ENCODE measurements at places on chromosomes 5 and 9.

DNA sequence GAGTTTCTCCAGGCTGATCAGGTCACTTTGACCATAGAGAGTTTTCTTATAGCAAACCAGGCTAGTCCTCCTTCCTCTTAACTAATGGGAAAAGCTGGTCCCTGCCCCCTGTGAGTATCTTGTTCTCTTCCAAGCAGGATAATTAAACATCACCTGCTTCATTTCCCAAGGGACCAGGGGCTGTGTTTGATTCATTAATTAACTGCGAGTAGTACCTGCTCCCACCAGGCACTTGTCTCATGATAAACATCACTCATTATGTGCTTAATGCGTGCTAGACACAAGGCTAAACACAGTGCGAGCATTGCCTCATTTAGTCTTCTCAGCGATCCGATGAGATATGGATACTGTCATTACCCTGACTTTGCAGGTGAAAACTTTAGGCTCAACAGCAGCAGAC lies 1.7 kb upstream of the FAM163B start:
- DNase-seq: no peak

GRCh38 chr5:35815089-35815936 lies 41.4 kb upstream of the IL7R start:
- DNase-seq: no peak

GRCh38 chr5:87233143-87233542 lies 34.5 kb upstream of the RASA1 start:
- no peak for DNase-seq

GRCh38 chr9:32603914-32604852 lies 31.2 kb upstream of the NDUFB6 start:
- DNase-seq: no peak

DNA sequence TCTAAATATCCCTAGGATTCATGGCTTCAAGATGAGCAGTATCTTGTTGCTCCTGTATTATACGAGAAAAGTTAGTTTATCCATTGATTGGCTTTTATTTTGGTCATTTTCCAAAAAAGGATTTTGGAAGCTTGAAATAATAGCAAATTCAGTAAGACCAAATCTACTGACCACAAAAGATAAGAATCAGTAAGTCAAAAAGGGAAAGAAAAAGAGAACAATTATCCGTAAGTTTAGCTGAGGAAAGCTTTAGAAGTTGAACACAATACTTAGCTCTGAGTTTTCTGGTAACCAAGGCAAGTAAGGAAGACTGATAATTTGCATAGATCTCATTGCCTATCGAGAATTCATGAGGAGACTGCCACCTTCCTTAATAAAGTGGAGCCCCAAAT lies 9.1 kb downstream of the TGFBR1 start:
- no peak for DNase-seq

- peak; percentile 14 for DNase-seq
These were observed 982 bp downstream of the EPB41L4A start for GRCh38 chr5:112417931-112418658.

GRCh38 chr5:177300236-177300880 lies 3.2 kb downstream of the RAB24 start:
- DNase-seq: no peak

GRCh38 chr9:136403538-136403914 lies 3.6 kb upstream of the SNAPC4 start:
- no peak for DNase-seq

DNA sequence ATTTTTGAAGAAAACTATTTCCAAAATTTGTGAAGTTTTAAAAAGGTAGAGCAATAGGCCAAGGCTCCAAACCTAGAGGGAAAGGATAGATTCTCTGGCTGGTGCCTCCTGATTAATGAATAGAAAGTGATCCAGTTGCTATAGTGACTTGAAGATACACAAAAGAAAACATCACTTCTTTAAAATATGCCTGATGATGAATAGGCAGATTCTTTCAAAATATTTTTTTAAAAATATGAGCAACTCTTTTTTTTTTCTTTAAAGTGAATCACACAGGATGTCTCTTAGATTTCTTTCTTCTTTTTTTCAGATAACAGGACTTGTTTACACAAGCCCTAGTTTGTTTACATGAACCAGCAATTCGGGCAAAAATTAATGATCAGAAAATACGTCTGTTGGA lies 124.4 kb downstream of the RFK start:
- DNase-seq: no peak

DNA sequence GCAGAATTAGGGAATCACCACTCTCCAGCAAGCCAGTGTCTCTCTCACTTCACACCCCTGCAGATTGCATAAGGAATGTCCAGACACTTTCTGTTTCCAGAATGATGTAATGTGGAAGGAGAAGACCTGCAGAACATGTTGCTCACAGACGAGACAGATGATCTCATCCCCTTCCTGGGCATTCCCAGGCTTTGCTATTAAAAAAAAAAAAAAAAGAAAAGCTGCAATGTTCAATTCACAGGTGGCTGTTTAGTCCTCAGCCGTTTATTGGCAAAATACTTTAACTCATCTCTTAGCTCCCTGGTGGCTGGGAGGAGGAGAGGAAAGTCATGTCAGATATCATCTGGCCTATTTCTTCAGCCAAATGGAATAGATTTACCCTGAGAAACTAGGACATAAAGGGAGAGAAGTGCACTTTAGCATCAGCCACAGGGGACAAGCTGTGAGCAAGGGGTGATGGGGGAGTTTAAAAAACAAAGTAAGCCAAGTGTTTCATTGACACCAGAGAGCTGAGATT lies 95.9 kb upstream of the TNC start:
- no peak for DNase-seq

DNA sequence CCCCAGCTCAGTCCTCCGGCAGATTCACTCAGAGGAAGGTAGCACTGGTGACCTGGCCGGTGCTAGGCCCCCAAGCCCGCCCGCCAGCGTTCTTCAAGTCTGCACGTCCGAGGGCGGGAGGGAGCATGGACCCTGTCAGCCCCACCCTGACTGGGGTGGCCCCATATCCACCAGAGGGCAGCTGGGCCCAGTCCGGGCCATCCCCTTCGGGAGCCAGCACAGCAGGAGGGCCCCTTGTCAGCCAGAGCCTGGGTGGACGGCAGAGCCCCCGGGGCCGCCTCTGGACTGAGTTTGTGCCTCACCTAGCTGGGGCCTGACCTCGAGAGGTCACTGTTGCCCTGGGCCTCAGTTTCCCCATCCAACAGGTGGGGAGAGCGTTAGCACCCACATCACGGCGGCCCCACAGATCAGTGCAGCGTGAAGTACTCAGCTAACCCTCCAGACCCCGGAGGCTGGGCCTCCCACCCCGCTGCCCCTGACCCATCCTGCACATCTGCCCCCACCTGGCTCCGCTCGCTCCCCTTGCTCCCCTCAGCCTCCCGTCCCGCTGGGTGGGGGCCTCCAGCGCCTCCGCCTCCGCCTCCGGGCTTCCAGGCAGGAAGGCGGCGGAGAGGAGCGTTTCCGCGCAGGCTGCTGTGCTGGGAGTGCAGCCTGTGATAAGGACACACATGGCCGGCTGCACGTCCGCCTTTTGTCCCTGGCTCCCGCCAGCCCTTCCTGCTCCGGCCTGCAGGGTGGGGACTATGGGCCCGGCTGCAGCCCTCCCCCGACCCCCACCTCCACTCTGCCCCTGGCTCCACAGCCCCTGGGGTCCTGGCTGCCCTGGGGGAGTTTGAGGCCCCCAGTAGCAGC lies 16.6 kb upstream of the EGFL7 start:
- no peak for DNase-seq

- DNase-seq: no peak
These were observed 355.9 kb downstream of the RAB3C start for GRCh38 chr5:58938563-58939424.

DNA sequence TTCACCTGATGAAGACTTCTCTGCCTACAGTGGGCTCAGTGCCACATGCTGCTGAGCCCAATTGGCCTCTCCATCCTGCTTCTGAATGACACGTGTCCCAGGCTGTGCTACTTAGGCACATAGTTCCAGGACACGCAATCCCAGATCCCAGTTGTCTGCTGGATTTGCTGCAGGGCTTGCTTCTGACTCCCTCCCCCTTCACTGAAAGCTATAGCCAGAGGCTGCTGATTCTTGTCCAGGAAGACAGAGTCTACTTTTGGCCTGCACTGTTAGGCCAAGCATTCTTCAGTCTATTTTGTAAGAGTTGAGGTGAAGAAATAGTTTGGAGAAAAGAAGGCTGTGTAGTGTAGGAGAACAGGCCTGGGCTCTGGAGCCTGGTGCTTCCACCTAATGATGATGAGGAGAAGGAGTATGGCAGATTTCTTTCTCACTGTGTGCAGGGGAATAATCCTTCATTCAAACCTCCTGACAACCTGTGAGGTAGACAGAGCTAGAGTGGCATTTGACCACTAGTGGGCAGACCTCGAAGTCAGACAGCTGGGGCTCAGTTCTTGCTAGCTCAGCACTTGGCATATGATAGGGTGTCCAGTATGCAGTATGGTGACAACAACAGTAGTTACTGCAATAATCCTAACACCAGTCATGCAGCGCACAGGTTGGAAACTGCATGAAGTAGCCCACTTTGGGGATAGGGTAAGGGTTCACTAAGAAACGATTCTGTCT lies 19.5 kb upstream of the ASPN start:
- no peak for DNase-seq

- DNase-seq: no peak
These were observed at the start of gene BNC2 for GRCh38 chr9:16870596-16871335. TSS of gene BNC2 (minus strand) at chr9:16870670. CDS start at chr9:16870648, 22 bp downstream.

- DNase-seq: no peak
These were observed 126.5 kb downstream of the MYO10 start for GRCh38 chr5:16809395-16810207.

DNA sequence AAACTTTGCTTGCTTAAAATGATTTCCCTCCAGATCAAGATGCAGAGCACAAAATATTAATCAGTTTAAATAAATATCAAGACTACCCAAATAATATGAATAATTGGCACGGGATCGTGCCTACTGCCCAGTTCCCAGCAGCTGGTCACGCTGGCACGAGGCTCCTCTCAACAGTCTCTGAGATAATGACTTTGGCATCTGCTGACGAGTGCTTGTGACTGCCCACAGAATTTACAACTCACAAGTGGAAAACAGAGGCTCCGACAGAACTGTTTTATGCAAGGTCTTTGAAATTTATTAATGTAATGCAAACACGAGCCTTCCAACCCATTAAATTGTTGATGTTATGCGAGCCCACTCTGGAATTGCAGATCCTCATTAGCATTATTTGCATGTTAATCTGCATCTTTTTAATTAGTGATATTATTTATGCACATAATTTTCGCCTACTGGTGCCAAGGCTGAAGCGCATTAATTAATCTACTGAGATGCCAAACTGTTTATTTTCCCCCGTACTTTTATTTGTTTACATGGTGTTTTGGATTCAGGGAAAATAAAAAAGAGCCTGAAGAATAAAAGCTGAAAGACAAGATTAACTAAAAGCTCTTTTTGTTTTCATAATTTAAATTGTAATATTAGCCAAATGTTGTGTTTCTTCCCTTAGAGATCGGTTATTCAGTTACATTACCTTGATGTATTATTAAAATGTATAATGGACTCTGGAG lies 369.3 kb upstream of the IRX1 start:
- DNase-seq: no peak

GRCh38 chr5:139748505-139748826 lies 47.1 kb upstream of the PSD2 start:
- DNase-seq: no peak

DNA sequence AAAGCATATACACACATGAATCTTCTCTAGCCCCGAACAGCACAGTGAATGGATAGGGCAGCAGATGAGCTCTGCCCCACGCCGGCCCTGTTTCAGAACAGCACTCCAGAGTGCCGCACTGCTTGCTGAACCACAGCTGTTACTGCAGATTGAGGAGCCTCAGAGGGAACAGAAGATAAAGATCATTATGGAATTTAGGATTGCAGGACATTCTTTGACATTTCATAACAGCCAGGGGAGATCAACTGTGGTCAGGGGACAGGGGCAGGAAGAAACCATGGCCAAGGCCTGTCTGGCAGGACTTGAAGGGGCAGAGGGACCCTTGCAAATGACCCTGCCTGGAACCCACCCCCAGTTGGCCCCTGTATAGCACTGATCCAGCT lies 20.6 kb downstream of the IRF1 start:
- no peak for DNase-seq

DNA sequence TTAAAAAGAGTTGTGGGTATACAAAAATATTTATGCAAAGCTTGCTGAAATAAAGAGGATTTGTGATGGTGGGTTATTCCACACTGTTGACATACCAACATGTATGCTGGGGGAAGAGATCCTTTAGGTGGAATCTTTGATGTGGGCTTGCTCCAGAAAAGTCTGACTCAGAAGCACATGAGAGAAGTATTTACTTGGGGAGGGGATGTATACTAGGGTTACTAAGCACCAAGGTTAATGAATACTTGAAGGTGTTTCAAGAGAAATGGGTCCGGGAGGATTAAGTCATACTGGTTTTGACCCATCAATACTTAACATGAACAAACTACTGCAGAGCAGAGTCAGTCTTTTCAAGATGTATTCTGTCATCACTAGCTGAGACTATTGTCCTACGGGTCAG lies 316.4 kb upstream of the GRIN3A start:
- DNase-seq: no peak

- no peak for DNase-seq
These were observed 51.2 kb upstream of the ADRA1B start for GRCh38 chr5:159864885-159865691.

- DNase-seq: no peak
These were observed 153.6 kb downstream of the GNAQ start for GRCh38 chr9:77877976-77878375.

DNA sequence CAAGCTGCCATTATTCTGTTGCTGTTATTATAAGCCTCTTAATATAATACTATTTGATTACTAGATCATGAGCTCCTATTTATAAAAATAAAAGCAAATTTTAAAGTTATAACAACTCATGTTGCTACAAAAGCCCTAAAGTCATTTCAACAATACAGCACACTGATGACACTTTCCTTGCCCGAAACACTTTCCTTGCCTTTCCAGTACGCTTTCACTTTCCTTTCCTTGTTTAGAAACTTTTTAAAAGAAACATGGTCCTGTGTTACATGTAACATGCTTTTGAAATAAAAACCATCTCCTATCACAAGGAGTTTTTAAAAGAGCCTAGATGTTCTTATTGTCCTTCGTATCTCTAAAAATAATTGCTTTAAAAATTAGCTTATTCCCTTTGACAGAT lies 688.4 kb downstream of the PTPRD start:
- DNase-seq: no peak

DNA sequence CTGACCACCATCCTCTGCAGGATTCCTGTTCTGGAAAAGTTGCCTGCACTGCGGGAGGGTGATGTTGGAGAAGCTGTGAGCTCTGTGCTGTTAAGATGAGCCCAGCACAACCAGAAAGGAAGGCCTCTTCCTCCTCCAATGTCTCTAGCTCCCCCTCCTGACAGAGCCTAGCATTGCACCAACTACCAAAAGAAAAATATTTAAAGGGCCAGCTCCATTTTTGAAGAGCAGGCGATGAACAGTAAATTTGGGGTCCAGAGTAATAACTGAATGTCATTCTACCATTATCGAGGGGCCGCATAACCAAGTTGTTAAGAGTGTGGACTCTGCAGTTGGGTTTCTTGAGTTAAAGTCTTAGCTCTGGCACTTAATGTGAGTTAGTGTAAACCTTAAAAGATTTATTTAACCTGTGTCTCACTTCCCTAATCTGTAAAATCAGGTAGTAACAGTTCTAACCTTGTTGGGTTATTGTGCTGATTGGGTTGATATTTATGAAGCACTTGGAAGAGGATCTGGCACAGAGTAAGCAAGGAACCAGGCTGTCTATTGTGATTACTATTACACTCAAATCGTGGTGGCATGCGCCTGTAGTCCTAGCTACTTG lies 3.9 kb downstream of the TEX53 start:
- DNase-seq: peak; percentile 35

GRCh38 chr9:73202980-73203379 lies 51.3 kb downstream of the ANXA1 start:
- DNase-seq: no peak

- no peak for DNase-seq
These were observed 11.0 kb upstream of the GNPDA1 start for GRCh38 chr5:142023836-142024235.
